Left kidney (tissue), 8 donors: ENCODE measurements at places on chromosomes 12 and 14.

DNA sequence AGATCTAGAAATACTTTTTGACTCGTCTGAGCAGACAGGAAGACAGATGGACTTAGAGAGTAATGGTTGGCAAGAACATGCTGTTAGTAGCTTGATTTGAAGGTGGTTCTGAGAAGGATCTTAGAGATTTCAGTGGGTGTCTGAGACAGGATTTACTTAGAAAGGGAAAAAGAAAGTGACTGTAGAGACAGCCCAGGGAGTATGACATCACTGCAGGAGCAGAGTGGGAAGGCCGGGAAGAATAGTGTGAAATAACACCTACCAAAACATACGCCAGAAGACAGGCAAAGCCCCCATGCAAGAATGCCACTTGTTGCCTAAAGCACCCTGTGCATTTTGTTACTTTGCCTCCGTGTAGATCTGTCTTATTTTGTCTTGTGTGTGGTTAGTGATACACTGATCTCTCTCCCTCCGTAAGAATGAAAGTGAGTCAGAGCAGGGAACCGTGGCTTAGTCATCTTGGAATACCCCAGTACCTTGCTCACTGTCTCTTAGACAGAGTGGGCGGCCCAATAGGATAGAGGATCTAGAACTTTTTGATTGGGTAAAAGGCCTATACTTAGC is 161.3 kb upstream of the IFNG-AS1 start:
- DNase-seq: no peak

DNA sequence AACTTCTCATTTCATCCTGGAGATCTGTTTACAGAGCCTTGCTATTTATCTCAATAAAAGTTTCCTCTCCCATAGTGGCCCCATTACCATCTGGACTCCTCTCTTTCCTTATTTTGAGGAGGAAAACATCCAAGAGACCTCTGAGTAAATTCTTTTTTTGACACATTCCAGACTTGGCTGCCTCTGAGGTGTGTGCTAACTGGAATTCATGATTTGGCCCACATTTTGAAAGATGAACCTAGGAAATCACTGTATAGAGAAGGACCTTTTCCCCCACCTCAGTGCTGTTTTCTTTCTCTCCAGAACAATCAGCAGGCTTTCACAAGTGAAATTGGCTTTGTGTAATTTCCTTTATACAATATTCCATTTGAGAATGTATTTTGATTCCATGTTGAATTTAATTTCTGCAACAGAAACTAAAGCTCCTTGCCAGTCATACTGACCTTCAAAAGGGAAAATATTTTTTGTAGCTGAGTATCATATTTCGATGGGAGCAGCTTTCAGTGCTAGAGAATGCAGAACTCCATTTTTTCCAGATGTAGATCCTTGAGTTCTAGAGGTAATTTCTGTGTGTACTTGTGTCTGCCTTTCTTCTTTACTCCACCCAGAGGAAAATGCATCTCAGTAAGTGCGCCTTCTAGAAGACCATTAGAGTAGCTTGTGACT is 244.9 kb upstream of the RGS6 start:
- DNase-seq: no peak

GRCh38 chr14:88851587-88851986 is 27.1 kb downstream of the TTC8 start:
- DNase-seq: no peak

DNA sequence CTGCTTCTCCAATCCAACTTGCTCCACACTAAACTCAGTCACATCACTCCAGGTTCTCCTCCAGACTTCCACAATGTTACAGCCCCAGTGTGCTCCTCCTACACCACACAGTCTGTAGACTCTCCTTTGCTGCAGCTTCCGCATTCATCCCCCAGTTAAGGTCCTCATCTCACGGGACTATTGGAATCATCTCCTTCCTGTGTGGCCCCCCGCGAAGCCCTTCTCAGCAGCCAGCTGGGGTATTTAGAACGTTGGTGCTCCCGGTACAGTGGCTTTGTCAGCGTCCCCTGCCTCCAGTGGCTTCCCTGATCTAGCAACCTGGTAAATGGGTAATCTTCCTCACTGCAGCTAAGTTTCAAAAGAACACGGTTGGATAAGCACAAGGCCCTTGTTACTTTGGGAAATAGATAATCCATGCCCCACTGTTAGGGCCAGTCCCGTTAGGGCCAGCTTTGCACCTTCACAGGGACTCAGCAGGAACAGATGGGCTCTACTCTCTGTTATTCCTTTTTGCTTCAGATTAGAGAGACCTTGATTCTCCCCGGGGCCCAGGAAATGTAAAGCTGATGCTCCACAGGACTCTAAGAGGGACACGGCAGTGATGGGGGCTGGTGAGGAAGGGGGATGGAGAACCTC is 823 bp upstream of the TSPAN11 start:
- no peak for DNase-seq

DNA sequence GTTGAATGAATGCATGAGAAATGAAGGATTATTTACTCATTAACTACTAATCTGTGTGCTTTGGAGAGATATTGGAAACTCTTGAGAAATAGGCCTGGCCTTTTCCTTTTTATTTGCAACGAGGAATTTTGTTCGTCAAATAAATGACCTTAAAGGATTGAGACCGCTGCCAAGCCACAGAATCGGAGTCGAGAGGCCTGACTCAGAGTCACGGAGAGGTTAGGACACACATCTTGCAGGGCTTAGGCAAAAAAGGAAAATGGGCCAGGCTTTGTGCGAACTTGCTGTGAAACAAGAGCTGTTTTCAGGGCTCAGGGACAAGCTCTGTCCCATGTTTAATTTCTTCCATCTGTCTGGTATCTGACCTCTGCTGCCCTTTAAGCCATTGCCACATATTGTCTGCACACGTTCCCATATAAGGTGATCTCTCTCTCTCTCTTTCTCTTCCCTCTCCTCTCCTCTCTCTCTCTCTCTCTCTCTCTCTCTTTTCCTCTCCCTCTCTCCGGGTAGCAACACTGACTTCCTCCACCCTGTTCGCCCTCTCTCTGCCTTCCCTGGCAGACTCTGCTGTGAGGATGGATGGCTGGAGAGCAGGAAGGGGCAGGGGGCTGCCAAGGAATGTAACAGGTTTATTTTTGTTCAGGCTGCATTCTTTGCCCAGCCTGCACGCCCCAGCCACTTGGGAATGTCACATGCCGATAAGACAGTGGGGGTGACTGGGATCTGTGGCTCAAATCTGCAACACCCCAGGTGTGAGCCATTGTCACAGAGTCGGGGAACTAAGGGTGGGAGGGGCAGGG is 14.9 kb upstream of the IFT81 start:
- DNase-seq: no peak

- DNase-seq: no peak
Observed at GRCh38 chr12:120257041-120257821, 8.3 kb downstream of the PXN start.

GRCh38 chr12:132771126-132771838 is 9.7 kb upstream of the ANKLE2 start:
- no peak for DNase-seq

GRCh38 chr12:111529424-111530368 is 69.4 kb downstream of the ATXN2 start:
- DNase-seq: peak; percentile 35

- DNase-seq: no peak
Observed at GRCh38 chr14:71478542-71478941, 453.7 kb upstream of the RGS6 start.

- no peak for DNase-seq
Observed at GRCh38 chr12:123782997-123783792, 21.1 kb downstream of the DNAH10 start.

DNA sequence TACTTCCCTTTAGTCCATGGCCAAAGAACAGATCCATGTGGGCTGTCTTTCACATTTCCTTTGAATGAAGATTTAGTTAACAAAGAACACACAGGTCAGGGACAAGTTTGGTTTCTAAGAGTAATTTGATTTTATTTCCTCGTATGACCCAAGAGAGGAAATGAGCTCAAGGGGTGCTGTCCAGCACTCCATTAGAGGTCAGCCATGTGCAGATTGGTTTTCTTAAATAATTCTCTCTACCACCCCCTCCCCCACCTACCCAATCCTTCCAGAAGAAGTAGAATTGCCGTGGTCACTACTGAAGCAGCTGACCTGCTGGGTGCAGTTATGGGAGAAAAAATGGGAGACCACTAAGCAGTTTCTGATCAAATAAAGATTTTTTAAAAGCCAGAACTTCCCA is 13.9 kb upstream of the OAS1 start:
- no peak for DNase-seq

GRCh38 chr12:59252731-59253130 is 332.4 kb upstream of the LRIG3 start:
- DNase-seq: no peak

GRCh38 chr14:89405712-89406111 is 11.3 kb downstream of the FOXN3 start:
- no peak for DNase-seq

- no peak for DNase-seq
Observed at GRCh38 chr12:111427417-111428074, 21.8 kb downstream of the SH2B3 start.

DNA sequence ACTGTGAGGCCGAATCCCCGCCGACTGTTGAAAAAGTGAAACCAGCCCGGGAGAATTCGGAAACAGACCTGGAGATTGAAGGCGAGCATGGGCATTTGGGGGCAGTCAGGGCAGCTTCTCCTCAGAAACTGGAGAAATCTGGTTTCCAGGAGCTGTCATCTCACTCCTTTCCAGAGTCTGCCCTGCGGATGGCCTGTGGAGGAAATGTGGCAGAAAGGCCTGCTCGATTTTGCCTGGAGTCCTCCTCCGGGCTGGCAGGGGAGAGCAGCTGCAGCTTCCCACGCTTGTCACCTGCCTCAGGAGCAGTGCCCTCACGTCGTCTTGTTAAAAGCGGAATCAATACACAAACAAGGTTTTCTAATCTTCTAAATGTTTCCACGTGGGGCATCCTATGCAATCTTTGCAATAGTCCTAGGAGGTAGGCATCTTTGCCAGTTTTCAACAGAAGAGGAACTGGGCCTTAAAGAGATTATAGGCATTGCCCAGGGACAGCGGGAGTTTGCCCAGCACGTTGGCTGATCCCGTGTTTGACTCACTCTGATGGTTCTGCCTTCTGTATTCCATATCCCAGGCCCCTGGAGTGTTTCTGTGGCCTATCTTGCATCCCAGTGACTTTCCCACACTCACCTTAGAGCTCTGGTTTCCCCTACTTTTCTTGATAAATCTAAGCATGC is 2.3 kb downstream of the LRRC74A start:
- no peak for DNase-seq

DNA sequence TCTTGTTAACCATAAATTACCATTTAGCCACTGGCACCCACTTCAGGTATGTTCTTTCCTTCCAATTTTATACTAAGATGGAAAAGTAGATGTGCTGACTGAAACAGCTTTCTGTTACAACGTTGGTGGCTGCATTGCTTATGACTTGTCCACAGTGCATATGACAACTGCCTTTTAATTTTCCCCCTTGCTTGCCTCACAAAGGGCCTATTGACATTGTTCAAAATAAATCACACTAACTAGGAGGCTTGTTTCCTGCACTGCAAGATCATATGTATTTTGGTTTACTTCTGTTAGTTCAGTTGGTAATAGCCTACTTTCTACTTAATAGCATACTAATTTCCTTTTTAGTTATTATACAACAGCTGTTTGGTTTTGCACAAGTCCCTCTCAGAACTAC is 55.4 kb downstream of the SCAF11 start:
- no peak for DNase-seq

DNA sequence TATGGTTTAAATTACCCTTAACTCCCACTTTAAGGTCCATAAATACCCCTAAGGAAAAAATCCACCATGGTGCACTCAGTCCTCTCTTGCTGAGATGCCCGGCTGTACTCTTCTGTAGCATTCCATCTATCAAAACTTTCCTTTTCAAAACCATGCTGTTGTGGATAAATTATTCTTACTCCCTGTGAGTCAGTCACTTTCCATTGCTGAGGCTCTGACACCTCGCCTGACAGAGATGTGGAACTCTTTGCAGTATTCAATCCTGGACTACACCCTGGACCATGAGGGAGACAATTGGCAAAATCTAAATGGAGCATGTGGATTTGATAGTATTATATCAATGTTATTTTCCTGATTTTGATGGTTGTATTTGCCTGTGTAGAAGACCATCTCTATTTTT is 49.1 kb downstream of the AVPR1A start:
- no peak for DNase-seq

DNA sequence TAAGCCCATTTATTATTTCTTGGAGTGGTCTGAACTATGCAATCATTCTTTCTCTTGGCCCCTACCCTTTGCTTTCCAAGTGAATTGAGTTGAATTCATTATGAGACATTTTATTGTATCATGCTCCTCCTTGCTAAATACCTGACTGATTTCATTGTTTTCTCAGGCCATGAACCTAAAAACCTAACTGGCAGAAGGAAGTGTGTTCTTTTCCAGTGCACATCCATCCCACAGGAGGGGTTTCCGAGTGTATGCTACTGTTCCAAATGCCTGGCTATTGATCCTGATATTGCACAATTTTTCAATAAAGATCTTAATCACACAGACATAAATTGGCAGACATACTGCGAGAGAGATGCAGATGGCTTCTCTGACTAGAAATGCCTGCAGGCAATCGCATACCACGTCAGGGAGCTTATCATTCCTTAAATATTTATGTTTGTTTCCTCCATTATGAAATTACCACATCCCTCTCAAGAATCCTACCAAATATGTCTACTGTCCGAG is 162.2 kb upstream of the EGLN3 start:
- DNase-seq: no peak

GRCh38 chr14:90851327-90852036 is 35.3 kb upstream of the TTC7B start:
- no peak for DNase-seq

- DNase-seq: no peak
Observed at GRCh38 chr14:69987406-69988121, 108.3 kb downstream of the SMOC1 start.

- no peak for DNase-seq
Observed at GRCh38 chr12:49019120-49019430, 499 bp upstream of the PRKAG1 start.

GRCh38 chr14:45916340-45916953 is 663.4 kb upstream of the MIS18BP1 start:
- peak; percentile 17 for DNase-seq

DNA sequence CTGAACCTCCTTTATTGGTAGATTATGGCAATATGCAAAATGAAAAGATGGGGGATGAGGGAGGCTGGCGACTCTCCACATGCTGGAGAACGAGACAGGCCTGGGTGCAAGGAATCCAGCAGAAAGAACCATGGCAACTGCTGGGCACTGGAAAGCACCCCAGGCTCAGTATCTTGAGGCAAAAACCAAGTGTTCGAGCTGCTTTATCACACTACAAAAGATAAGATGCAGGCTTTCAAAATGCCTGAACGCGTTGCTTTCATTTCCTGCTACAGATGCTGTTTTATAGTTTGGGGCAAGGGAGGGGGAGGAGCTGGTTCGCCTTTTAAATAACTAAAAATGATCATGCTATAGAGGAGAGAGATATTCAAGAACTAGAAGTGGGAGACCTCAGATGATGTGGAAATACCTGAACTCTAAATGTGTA is 38.9 kb downstream of the NIN start:
- DNase-seq: no peak

- no peak for DNase-seq
Observed at GRCh38 chr12:49059299-49060171, 1.1 kb downstream of the KMT2D start.

DNA sequence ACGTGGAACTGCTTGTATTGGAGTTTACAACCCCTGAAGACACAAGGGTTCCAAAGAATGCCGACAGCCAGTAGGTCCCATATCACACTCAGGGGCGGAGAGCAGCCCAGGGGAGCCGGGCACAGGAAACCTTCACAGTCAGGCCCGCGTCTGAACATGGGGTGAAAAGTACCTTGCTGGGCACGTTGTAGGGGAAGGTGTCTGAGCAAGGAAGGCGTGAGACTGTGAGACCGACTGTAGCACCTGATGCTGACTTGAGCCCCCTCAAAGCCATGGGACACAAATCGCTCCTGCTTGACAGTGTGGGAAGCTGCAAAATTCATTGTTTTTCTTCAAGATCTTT is 14.7 kb downstream of the RIMBP2 start:
- no peak for DNase-seq
